Hematopoietic multipotent progenitor cell treated with erythropoietin and hydrocortisone succinate and interleukin-3 and kit ligand, for 8 days (in vitro differentiated cells): ENCODE measurements at places on chromosomes 2 and 18.

DNA sequence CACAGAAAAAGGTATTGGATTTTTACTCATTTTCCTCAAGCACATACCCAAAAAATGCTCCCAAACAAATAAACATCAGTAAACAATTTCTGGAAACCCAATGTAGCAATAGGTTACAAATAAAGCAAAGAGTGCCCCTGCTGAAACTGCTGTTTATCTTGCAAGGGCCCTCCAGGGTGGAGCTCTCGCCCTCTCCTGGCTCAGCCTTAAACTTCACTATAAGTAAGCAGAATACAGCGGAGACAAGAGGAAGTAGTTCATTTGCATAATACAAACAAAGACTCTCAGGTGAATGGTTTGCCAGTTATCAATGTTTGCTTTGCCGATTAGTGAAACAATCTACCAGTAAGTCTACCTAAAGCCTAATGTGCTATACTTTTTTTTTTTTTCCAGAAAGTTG lies 437.6 kb downstream of the DLGAP1 start:
- DNase-seq = peak; percentile 50

- no peak for DNase-seq
Observed at GRCh38 chr2:161068670-161069069, 91.6 kb upstream of the TANK start.

GRCh38 chr2:23616630-23617029 lies 231.7 kb downstream of the KLHL29 start:
- DNase-seq = no peak

GRCh38 chr18:5434425-5434824 lies 109.4 kb downstream of the EPB41L3 start:
- no peak for DNase-seq

- DNase-seq = no peak
Observed at GRCh38 chr2:180519276-180519675, 461.1 kb upstream of the UBE2E3 start.

GRCh38 chr2:238484522-238485452 lies 58.1 kb downstream of the ASB1 start:
- no peak for DNase-seq

- no peak for DNase-seq
Observed at GRCh38 chr2:178990533-178991241, 59.2 kb downstream of the CCDC141 start.

DNA sequence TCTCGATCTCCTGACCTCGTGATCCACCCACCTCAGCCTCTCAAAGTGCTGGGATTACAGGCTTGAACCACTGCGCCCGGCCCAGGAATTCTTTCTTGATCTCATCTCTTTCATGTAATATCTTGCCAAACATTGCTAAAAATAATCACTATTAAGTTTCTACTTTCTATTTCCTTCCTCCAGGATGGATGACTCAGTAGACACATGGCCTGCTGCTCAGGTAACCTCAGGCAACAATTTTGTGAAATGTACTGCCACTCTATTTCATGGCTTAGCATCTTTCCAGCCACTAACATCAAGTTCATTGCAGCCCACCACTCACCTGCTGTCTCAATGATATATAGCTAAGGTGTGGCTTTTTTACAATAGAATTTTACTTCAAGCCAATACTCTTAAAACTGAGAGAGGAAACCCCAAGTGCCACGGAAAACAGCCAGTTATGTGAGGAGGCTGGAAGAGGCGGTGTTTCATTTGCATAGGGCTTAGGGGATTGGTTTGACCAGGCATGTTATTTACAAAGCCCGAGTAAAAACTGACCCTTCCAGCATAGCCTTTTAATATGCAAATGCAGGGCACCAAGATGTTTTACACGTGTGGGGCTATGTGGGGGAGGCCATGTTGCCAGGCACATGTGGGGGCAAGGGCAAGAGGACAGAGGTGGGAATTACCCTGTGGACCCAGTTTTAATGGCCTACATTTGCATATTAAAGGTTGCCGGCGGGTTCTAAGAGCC lies 11.3 kb upstream of the SUMO1 start:
- no peak for DNase-seq

DNA sequence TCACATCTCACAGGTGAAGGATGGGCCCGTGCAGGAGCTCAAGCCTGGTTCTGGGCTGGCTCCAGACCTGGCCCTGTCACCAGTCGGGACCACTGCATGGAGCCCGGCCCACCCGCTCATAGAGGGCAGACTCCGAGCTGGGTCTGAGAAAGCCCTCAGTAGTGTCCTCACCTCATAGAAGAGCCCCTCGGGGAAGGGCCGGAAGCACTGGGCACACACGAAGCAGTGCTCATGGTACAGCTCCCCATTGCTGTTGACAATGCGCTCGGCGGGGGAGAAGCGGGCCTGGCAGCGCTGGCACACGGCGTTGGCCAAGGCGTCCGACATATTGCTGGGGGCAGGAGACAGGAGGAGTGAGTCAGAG lies 11.3 kb downstream of the GPR17 start:
- no peak for DNase-seq

- DNase-seq = no peak
Observed at GRCh38 chr2:136068581-136069227, 49.2 kb downstream of the CXCR4 start.

DNA sequence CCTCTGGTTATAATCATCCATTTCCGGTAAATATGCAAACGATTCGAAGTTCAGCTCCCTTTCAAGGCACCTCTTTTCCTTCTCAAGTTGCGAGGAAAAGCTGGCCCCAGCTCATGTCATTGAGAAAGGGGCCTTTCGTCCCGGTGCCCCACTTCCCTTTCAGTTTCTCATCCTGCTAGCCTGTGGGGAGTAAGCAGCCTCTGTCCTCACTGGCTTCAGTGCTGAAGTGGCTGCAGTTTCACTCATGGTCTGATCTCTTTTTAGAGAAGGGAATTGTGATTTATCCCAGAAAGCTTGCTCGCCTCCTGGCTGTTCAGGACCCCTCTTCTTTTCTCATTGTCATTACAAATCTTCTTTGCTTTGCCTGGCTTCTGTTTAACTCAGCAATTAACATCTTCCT lies 207.5 kb downstream of the NR4A2 start:
- no peak for DNase-seq

GRCh38 chr2:7032371-7032770 lies 115.2 kb downstream of the RNF144A start:
- no peak for DNase-seq

DNA sequence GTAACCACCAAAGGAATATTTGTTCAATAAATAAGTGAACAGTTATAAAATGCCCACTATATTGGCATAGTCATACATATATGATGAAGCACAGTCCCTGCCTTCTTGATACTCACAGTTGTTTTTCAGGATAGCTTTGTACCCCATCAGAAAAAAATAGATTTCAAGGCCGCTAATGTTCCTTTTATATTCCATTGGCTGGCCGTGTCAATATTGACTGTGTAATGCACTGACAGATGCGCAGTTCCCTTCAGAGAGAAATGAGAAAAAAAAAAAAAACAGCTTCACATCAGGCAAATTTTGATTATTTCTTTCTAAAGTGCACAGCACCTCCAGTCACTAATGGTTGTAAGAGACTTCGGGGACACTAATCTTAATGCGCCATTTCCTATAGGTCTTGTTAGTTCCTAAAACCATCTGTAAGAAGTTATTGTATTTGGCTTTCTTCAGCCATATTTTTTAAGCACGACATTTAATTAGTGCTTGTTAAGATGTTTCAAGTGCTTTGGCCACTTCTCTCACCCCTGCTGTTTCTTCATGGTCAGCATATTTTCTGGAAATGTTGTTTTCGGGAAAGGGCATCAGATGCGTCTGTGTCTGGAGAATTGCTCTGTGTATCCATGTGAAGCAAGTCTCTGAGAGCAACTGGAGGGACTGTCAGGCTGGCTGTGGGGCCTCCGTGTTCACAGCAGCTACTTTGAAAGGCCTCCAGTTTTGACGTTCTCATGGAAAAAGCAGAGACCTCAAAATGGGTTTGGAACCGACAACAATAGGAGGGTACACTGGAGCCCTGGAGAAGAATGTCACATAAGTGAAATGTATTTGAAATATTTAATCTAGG lies 378.3 kb downstream of the MTX2 start:
- no peak for DNase-seq

GRCh38 chr18:57107140-57107832 lies 39.6 kb upstream of the BOD1L2 start:
- DNase-seq = peak; percentile 18

DNA sequence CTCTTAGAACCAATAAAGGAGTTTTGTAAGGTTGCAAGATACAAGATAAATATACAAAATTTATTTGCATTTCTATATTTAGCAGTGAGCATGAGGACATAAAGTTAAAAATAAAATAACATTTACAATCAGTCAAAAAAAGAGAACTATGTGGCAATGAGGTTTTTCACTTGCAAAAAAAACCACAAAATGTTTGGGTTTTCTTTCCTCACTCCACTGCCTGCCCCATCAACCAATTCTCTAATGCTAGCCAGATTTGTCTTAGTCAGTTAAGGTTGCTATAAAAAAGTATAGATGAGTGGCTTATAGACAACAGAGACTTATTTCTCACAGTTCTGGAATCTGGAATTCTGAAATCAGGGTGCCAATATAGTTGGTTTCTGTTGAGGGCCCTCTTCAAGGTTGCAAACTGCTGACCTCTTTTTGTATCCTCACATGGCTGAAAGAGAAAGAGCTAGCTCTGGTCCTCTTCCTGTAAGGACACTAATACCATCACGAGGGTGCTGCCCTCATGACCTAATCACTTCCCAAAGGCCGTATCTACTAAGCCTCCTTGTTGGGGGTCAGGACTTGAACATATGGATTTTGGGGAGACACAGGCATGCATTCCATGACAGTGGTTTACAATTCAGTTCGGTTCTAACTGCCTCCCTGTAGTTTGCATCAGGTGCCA lies 566.2 kb downstream of the GALR1 start:
- no peak for DNase-seq

DNA sequence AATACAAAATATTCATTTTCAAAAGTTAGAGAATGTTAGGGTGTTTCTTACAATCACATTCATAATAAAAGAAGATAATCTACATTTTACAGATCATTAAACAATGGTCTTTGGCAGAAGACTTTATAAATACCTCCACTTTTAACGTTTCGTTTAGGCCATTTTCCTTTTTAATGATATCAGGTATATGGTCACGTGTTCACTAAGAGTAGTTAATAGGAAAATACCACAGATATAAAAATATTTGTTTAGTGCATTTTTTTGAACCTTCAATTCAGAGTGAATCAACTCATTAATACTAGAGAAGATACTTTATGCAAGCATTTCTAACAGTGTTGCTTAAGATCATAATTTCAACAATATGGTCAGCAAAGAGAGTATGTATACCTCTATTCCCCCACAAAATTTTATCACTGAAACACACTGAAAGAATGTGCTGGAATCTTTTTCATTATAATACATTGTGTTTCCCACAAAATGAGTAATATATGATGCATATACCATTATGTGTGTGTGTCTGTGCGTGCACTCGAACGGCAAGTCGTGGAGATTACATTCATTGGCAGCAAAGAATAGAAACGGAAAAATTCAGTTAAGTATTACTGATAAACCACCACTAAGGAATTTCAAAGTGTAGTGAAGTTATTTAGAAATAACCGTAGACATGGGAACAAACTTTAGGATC lies 319.9 kb upstream of the THUMPD2 start:
- DNase-seq = no peak

GRCh38 chr2:113872201-113872600 lies 17.7 kb upstream of the ACTR3 start:
- DNase-seq = no peak
